M059J (cell line): ENCODE measurements at places on chromosomes 5 and 9.

GRCh38 chr5:175535796-175536195 is 57.4 kb downstream of the SFXN1 start:
- no peak for DNase-seq

GRCh38 chr5:114957384-114957783 is 212.3 kb downstream of the TRIM36 start:
- DNase-seq = no peak

- no peak for DNase-seq
These were observed 100.2 kb upstream of the DMAC1 start for GRCh38 chr9:7899753-7900152.

GRCh38 chr5:7190712-7191250 is 205.2 kb upstream of the ADCY2 start:
- DNase-seq = no peak

DNA sequence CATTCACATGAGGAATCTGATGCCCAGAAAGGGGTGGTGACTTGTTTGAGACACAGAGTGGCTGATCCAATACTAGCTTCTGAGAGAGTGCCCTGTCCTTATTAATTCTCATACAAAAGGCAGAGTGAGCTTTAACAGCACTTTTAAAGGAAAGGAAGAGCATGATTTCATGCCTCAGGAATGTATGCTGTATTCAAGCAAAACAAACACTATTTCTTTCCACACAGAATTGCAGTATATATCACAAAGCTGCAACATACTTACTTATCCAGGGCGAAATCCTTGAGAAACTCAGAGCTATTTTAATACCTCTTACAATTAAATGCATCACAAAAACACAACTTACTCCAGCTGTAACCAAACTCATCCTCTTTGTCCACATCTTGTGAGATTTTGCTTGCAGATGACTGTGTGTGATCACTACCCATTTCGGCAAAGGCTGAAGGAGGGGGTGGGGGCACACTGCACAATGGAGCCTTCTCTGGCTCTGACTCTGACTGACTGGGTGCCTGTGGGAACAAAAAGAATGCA is 139.8 kb downstream of the MPDZ start:
- peak; percentile 88 for DNase-seq

DNA sequence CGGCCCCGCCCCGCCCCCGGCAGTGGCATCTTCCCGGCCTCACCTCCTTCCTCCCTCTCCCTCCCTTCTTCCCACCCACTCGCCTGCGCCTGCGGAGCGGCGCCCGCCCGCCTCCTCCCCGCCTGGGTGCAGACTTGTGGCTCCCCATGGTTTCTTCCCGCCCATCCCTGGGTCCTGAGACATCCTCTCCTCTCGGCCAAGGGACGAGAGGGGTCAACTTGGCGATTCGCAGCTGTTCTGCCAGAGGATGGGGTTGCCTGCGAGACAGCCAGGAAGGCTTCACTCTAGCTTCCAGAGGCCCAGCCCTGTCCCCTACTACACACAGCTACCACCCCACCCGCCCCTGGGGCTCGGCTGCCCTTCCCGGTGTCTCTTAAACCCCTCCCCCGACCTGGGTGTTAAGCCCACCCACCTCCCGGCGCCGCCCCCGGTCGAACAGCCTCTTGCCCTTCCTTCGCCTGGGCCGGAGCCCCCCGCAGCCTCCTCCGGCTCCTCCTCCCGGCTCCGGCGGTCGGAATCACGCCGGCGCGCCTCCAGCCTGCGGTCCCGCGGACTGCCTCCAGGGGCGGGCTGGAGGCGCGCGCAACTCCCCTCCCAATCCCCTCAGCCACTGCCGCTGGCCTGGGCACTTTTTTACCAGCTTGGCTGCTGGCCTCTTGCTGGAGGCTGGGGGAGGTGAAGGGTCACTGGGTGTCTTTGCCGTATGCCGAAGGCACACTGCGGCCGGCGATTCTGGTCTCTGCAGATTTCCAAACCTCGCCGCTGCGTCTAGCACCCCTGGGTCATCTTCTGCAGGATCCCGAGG is 1.9 kb downstream of the JADE2 start:
- DNase-seq = peak; percentile 92

DNA sequence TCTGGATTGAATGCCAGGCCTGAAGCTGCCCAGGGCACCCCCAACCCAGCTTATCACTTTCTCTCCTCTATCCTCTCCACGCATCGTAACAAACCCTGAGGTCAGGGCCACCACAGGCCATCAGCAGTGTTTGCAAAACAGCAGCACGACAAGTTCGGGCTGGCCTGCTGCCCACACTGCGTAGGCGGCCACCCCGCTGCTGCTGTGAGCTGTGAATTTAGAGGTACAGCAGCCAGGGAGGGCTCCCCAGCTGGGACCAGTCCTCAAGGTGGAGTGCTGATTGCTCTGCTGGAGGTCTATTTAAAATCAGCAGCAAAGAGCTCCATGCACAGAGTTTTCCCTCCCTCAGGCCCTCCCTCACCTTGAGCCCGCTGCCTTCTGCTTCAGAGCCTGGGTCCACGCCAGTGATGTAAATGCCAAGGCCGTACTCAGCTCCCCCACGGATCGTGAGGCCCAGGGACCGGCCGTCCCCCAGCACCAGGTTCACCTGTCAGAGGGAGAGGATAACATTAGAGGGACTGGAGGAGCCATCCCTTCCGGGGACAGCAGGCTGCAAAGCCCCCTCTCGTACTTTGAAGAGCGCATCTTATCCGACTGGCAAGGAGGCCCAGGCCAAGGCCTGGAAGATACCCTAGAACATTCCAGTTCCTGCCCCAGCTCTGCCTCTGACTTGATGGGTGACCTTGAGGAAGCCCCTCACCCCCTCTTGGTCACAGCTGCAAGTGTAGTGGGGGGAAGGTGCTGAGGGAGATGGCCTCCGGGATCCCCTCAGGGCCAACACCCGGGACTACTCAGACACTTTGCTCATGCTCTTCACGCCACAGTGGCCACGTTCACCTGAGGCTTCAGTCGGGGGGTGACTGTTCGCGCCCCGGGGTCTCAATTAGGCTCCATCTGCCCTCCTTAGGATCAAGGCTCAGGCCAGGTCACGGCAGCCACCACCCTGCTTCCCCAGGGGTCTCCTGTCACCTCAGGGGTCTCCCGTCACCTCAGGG is 39.1 kb downstream of the WHRN start:
- DNase-seq = no peak

DNA sequence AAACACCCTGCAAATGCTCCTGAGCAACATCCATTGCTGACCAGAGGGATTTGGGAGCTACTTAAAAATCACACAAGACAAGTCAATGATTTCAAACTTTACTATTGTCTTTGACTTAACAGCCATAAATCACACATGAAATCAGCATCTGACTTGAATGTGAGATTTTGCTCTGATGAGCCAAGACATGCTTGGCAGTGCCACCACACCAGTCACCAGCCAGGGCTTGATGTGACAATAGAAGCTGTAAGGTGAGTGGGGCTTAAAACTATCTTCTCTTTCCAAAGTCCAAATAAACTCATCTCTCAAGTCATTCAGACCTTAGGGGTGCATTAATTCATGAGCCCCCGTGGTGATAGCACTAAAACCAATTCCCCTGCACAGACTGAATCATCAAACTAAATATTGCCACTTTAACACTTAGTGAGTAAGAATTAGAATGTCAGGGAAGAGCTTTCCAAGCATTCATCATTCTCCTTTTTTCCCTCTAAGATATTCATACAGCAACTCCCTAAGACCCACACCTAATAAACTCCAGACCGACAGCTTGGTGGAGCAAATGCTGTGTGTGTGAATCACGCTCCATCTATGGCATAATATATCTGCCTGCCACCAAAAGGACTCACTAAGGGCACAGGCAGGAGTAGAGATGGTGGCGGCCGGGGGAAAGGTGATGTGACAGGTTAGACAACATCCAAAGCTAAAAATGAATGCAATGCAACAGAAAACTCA is 119.4 kb downstream of the SPOCK1 start:
- no peak for DNase-seq

DNA sequence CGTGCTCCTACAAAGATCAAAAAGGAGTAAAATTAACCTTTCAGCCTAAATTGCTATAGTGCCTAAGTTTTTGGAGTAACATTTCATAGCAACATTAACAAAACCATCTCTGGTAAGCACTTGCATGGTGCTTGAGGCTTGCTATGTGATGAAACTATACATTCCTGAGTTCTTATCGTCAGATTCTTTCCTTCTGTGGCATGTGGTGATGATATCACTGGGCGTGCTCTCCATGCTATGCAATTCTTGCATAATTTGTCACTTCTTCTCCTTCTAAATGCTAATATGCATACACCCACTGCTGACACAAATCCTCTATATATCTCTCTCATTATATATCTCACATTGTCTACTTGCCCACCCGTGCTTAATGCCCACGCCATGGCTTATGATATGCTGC is 2019.9 kb downstream of the MAT2B start:
- no peak for DNase-seq

- DNase-seq = no peak
These were observed 15.4 kb upstream of the CCIN start for GRCh38 chr9:36153746-36154145.

DNA sequence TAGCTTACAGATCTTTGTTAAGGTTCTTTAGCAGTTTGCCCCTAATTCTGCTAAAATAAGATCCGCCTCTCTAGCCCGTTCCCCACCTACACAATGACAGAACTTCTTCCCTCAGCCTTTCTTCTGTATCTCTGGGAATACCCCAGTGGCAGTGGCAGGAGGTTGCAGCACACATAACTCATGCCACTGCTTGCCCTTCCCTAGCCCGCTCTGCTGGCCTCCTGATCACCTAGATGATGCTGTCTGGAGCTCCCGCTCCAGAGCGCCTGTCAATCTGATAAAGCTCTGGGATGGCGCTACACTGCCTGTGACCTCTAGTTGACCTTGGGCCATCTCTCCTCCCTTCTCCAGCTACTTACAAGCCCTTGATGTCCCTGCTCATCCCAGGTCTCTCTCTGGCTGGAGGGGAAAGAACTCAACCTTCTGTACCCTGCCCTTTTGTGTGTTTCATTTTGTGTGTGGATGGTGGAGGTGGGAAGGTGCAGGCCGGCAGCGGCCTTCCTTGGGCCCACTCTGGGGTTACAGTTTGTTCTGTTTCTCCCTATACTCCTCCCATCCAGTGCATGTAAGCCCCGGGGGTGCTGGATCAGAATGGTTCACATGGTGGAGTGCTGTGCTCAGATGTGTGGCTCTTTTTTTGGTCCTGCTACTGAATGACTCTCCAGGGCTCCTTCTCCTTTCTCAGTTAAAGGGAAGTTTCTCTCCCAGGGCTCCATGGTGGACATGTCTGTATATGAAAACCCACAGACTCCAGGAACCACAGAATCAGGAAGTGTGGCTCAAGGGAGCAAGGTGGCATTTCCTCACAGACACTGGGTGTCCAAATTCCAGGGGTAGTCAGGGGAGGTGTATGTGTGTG is 29.1 kb downstream of the MTX3 start:
- DNase-seq = peak; percentile 15

DNA sequence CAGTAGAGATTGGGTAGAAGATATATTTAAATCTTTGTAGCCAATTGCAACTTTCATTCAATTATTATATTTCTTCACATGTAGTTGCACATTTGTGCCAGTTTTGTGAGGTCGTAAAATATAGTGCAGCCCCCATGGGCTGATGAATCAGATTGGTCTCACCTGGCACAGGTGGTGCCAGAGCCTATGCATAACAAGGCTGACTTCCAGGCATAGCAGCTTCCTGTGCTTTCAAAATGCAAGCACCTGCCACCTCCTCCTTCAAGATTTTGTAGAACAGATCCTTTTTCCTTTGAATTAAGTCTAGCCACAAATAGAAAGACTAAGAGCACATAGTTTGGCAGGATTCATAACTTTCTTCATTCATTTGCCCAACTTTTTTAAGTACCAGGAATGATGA is 87.1 kb downstream of the STARD4 start:
- DNase-seq = no peak
